ENCODE measurements at places on chromosomes 1 and 21.

DNA sequence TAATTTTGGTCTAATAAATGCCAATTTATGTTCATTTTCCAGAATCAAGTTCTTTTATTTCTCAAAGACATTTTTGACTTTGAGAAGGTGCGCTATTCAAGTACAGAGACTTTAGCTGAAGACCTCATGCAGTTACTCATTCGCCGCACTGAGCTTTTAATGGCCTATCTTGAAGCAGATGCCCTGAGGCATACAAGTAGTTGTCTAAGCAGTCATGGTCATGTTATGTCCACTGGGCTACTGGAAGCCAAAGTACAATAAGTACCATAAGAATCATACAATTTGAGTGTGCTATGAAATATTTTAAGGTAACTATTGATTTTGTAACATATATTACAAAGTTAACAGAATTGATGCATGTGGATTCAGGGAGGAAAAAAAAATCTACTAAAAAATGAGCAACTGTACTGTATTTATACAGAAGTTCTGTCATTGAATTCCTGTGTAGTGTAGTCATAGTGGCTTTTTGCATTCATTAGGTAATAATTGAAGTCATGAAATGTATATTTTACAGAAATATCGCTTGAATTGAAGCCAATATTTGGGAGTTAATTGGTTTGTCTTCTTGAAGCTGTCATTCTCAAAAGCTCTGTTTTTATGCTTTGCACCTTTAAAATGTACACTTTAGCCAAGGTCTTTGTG lies 13.5 kb upstream of the NEXN start:
- no peak for DNase-seq

GRCh38 chr1:206797534-206798383 lies 25.5 kb upstream of the IL10 start:
- DNase-seq: no peak

DNA sequence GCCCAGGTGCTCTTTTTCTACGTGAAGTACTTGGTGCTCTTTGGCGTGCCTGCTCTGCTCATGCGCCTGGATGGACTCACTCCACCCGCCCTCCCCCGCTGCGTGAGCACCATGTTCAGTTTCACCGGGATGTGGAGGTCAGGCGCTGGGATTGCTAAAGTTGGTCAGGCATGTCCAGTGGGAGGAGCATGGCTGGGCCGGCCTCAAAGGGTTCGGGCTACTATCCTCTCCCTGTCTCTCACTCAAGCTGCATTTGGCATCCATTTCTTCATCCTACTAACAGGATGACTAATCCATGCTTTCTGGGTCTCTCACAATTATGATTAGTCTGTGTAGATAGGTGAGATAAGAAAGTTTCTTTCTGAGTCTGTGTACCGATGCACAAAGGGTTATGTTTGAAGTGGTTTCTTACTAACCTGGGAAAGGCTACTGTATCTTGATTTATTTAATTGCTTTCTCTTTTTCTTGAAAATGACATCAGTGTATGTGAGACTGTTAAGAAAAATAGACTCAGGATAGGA lies 135.9 kb downstream of the HHAT start:
- DNase-seq: no peak

DNA sequence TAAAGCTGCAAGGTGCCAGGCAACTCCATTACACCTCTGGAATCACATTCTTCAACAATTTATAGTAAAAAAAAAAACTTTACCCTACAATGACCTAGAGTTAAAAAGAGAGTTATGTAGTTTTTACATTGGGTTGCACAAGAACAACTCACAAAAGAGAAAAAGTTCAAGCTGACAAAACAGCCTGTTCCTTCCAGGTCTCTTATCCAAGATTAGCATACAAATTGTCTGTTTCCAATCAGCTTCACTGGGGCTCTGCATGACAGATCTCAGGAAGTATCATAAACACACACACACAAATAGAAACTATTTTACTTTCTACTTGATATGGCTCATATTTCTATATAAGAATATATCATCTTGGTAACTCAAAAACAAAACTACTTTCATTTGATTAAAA lies 154.6 kb downstream of the PCNX2 start:
- DNase-seq: no peak
